Caki2 (cell line): ENCODE measurements at places on chromosomes 12 and 14. TPM values are rescaled to one million over a fixed set of nuclear protein-coding genes. Genes with fewer than 3 reads are reported as not detected.

SRRM4 gene
- total RNA-seq, result not detected in 2 replicates

BMP4 gene
- total RNA-seq, result 0.98 and 21.2 TPM in 2 replicates

LRFN5 gene
- not detected in 2 replicates for total RNA-seq

AMIGO2 gene
- 141 and 155 TPM in 2 replicates for total RNA-seq

TSPAN8 gene
- total RNA-seq, result 0.84 TPM in 1 of 2 replicates, not detected in the other

HELB gene
- 7.8 and 8.0 TPM in 2 replicates for total RNA-seq

ZNF385A gene
- 1.7 and 1.8 TPM in 2 replicates for total RNA-seq

CAPZA3 gene
- total RNA-seq, result not detected in 2 replicates
